A673 (cell line): ENCODE measurements at places on chromosomes 13 and 19. TPM values are rescaled to one million over a fixed set of nuclear protein-coding genes. Genes with fewer than 3 reads are reported as not detected.

Gene ZNF560
- total RNA-seq: 5.7 and 8.0 TPM in 2 replicates

Gene TLE6
- total RNA-seq: 1.1 TPM in 1 of 2 replicates, not detected in the other

DNA sequence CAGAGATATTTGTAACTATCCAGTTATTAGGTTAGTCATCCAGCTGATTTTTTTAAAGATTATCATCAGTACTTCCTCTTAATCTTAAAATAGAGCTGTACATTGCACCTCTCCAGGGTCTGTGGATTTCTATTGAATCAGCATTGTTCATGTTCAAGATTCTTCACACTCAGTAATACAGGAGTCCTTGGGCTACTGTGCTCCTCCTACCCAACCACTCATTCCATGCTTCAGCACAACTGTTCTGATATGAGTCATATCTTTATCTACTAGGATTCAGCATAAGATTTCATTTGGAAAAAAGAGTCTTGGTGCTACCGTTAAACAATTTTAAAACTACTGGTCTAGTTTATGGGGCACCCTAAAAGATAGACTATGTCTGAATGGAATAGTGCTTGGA lies 357.8 kb downstream of the DCT start:
- peak; percentile 26 for DNase-seq

GRCh38 chr19:12804051-12804450 lies 2.2 kb downstream of the THSD8 start:
- DNase-seq: no peak

GRCh38 chr19:4302243-4302640 lies at the start of gene TMIGD2:
TMIGD2 (minus strand) TSS chr19:4302389; CDS start chr19:4302385, 4 bp downstream.
- DNase-seq: no peak

DNA sequence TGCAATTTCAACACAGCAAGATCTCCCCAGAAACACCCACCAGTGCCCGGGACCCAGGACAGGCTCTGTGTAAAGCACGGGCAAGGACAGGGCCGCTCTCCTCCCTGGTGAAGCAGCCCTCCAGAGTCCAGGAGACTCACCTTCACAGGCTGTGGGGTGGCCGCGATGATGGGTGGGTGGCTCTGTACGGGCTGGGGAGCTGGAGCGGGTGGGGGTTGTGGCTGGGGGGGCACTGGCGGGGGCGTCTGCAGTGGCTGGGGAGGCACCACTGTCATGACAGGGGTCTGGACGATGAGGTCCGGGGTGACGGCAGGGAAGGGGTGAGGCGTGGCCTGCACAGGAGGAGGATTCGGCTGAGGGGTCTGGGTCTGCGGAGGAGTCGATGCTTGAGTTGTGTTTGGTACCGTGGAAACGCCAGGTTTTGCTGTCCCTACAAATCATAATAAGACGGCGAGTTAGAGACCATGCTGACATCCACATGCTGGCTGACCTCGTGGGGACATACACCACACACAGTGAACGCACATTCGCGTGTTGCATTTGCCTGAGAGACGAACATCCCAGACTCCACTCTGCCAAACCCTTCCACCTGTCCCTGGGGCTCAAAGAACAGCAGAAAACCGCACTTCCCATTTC lies 33.1 kb upstream of the EPHX3 start:
- DNase-seq: no peak

DNA sequence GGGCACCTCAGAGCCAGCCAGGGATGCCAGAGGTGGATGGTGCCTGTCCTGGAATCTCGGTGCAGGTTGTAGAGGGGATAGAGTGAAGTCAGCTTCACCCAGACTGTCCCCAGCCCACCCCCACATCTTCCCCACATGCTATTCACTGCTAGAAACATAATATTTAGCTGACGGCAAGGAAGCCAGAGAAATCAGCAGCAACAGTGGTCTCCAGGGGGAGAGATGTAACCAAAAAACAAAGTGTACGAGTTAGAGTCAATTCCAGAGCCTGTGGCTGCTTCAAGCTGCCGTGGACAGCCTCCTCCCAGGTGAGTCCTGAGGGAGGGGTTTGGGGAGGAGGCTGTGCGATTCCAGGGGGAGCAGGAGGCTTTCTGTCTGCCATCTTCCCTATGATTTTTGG lies 97.6 kb downstream of the ZNF536 start:
- no peak for DNase-seq

GRCh38 chr13:92827503-92827902 lies 399.1 kb upstream of the GPC6 start:
- DNase-seq: no peak

GRCh38 chr19:47145639-47146486 lies 15.2 kb downstream of the SAE1 start:
- no peak for DNase-seq

- DNase-seq: no peak
These were observed 9.1 kb upstream of the ERVK3-1 start for GRCh38 chr19:58296104-58296503.

DNA sequence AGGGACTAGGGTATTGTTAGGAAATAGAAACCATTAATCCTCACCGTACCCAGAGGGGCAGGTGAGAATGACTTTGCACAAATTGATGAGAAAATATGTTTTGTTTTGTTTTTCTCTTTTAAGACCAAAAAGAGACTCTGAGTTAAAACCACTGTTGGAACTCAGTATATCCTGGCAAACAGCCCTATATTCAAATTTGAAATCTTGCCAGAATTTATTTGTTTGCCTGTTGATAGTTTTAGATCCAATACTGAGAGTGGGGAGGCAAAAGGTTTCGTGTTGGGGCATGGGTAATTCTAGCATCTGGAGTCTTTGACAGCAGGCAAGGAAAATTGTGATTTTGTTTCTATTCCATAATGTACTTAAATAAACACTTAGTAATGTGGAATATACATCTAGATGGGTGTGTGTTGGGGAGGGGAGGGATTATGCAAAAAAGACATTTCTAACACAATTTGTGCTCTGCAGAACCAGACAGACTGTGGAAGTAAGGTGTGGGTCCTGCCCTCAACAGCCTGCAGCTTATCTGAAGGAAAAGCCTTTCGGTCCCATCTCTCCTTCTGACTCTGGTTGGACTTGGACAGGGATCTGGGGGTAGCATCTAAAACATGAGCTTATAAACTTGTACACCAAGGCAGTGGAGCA lies 190.7 kb downstream of the OXGR1 start:
- DNase-seq: no peak

DNA sequence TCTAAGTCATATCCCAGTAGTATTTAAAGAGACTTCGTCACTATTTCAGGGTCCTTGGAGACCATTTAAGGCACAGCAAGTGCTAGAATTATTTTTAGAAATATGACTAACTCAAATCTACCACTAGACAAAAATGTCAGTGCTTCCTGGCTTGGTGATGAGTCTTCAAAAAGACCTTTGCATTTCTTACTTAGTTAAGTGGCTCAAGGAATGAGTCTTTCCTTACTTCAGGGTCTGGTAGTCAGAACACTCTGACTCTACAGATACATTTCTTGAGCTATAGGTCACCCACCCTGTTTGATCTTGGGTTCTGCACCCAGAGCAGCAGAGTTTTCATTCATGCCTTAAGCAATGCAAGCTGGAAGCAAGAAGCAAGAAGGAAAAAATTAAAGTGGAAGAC lies 191.0 kb upstream of the HTR2A start:
- no peak for DNase-seq

GRCh38 chr13:51721496-51721895 lies 82.5 kb downstream of the DHRS12 start:
- no peak for DNase-seq

DNA sequence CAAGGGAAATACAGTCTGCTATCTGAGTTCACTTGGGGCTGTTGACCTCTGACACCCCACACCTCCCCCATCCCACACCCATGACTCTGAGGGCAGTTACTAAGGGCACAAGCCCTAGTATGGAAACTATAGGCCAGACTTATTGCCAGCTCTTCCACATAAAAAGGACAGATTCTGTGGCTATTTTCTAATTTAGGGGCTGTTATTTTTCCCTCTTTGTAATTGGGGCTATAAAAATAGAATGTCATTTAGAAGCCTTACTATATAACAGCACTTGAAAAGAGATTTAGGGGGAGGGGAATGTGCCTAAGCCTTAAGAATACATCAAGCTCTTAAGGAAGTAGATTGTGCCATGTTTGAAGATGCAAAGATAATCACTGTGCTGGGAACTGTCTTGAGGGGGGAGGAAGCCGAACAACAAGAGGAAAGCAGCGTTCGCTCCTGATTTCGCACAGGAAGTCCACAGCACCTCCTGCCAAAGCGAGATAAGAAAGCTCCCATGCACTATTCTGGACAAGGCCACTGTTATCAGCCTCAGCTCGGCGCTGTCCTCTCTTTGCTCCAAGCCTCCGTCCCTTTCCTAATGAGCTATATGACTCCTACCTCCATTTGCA lies 86.6 kb downstream of the FLT1 start:
- no peak for DNase-seq
